CD4-positive, alpha-beta memory T cell (primary cell): ENCODE measurements at places on chromosomes 5 and 9. TPM values are rescaled to one million over a fixed set of nuclear protein-coding genes. Genes with fewer than 3 reads are reported as not detected.

- no peak for DNase-seq
Measured at GRCh38 chr5:65078331-65078730, 309.6 kb downstream of the CWC27 start.

DNA sequence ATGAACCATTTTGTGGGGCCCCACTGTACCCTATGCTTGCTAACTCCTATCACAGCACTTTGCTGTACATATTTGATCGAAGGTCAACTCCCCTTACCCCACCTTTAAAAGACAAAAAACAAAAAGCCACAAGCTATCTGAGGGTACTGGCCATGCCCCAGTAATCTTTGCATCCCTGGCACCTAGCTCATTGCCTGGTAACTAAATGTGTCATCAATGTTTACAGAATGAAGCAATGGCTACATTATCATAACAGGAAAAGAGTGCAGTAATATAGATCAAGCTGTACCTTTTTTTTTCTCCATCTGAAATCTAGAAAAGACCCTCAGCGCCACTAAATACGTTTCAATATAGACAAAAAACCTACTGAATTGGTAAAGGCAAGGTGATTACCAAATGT is 188.0 kb downstream of the ELAVL2 start:
- DNase-seq, result no peak

DNA sequence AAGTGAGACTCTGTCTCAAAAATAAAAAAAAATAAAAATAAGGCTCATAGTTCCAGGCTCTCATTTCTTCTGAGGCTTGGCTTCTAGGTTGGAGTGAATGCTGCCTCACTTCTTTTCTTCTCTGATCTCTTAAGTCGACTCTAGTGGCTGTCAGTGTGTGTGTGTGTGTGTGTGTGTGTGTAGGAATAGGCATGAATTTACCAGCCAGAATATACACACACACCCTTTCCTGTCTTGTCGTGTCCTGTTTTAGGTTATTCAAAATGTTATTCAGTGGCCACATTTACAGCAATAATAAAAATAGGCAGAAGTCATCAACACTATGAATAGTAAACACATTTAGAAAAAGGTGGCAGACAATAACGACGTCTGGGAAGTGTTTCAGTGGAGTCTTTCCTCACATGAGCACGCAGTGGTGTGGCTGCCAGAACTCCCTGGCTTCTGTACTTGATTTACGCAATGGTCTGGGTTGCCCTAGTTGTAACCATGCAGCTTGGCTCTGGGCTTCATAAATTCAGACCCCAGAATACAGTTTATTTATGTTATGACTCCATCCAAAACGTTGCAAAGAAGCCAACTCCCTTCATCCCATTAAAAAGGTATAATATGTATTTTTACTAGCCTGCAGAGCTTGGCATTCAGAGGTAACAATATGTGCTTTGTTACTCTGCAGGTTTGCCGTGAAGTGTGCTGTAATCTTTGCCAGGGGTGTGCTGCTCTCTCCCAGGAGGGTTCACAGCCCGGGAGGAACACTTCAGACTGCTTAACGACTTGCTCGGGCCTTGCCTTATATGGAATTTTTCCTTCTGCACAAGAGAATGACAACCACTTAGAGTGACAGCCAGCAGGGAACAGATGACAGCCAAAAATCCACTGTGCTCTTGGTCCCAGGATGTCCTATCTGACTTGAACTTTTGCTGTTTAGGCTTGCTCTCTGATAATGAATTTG is 34.4 kb upstream of the PALM2AKAP2 start:
- no peak for DNase-seq

DNA sequence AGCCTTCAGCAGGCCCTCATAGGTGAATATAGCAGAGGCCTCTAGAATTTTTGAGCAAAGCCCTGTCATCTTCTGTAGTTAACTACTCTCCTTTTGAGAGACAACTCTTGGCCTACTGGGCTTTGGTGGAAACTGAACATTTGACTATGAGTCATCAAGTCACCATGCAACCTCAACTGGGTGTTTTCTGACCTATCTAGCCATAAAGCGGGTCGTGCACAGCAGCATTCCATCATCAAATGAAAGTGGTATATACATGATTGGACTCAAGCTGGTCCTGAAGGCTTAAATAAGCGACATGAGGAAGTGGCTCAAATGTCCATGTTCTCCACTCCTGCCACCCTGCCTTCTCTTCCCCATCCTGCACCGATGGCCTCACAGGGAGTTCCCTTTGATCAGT is 1115.5 kb downstream of the TAF11L14 start:
- DNase-seq, result no peak

GRCh38 chr5:157778121-157778805 is 34.8 kb downstream of the LSM11 start:
- DNase-seq, result no peak

- no peak for DNase-seq
Measured at GRCh38 chr5:67133776-67134175, 62.8 kb downstream of the CD180 start.

DNA sequence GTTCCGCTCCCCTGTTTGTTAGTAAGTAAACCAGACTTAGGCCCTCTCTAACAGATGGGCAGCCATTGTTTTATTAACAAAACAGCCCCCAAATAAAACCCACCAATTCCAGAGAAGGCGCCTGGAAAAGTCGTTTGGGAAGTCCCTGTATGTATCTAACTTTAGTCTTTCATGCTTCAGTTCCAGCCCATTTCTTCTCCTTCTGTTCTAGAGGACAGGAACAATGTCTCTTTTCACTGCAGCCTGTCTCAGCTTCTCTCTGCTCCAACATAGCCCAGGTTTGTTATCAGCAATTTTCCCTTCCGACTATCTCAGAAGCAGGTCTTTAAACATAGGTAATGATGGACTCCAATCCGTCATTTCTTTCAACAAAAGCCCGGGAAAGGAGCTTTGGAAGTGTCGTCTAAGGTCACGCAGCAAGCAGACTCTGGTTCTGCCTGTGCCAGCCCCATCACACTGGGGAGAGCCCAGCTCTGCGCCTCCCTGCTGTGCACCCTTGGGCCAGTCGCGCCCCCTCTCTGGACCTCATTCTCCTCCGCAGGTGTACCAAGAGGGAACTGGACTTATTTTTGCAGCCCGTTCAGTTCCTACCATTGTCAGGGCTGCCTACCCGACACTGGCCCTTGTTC is 9.6 kb upstream of the AKNA start:
- no peak for DNase-seq

DNA sequence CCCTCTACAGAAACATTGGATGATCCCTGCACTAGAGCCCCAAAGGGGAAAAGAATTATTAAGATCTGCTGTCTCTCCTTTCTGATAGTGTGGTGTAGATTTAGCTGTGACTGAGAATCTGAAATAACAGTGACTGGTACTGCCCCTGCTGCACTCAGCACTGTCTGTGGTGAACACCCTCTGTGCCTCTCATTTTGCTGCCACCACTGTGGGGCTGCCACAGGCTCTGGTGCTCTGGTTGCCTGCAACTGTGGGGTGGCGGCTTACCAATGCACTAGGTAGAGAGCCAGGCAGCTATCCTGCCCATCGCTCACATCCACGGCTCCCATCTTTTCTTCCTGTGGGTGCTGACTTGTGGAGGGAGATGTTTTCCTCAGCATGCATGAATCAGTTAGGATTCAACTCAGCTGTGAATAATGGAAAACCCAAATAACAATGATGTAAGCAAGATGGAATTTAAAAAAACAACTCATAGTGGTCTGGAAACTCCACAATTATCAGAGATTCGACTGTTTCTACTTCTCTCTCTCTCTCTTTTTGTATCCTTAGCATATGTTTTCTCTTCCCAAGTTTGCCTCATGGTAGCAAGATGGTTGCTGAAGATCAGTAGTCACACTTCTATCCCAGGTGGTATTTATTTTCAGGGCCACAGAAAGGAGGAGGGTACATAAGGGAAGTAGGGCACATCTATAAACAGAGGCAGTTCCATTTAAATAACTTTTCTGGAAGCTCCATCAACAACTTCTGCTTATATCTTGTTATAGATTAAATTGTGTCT is 99.8 kb upstream of the DAP start:
- no peak for DNase-seq

DNA sequence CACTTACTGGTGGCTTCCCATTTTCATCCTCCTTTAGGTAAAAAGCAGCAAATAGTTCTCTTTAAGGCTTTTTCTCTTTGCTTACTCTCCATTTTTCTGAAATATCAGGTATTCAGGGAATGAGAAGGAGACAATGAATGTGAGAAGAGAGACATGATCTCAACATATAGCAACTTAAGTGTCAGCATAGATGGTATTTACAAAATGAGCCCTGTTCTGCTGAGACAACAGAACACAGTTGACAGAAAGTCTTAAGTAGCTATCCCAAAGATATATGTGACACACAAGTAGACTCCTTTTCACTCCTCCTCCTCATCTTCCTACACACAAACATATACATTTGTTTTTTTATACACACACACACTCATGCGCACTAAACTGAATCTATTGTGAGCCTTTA is 649.3 kb upstream of the WWC1 start:
- no peak for DNase-seq

DNA sequence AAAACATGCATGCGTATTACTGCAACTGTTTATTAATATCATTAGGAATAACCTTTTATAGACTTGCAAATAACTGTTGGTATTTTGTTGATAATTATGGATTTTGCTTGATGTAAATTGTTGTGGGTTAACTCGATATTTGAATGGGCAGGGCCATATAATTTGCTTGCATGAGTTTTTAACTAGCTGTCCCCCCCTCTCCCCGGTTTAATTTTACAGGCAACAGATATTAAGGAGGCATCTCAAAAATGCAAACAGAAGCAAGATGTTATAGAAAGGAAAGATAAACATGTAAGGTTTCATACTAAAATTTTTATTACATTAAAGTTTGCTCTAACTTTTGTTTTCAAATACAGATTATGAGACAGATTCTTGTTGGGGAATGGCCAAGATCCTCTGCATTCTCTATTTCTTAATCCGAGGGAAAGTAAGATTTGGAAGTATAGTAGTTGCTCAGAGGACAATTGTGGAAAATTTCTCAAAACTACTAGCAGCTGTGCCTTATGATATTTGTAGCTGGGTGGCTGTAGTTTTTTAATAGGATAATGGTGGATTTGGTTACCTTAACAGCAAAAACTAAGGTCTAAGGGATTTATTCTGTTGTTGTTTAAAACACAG is 27.3 kb downstream of the SMC5 start:
- DNase-seq, result no peak

GRCh38 chr9:22030101-22030598 is 21.0 kb upstream of the CDKN2B start:
- DNase-seq, result no peak

DNA sequence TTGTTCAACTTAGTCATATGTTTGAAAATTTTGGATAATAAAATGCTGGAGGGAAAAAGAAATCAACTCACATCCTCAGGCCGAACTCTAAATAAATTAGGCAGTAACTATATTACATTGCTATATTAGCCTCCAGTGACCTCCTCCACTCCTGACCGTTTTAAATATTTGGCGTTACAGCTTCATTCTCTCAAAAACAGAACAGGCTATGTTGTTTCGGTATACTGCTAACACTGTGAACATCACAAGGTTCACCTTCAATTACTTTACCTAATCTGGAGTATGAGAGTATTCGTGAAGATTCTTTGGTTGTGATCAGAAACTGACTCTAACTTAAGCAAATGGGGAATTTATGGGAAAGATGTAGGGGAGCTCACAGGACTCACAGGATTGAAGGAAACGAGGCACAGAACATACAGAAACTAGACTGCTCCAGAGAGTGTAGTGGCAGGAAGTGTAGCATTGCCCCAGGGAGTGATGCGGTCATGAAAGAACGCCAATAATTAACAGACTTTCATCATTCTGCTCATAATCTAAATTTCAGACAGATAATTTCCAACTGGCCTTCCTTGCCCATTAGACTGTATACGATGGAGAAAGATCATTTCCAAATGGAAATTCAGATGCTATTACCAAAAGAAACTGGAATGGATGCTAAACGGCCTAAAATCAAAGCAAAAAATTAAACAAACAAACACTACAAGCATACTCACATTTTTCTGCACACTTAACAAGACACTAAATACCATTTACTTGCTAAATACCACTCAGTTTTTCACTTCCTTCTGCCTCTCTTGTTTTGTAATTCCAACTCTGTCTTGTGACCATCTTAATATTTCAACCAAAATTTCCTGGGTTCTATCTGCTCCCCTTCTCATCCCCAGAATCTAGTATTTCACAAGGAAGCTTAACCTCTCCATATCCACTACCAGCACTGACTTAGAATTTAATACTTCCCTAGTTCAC is 110.1 kb upstream of the LPAR1 start:
- DNase-seq, result no peak

DNA sequence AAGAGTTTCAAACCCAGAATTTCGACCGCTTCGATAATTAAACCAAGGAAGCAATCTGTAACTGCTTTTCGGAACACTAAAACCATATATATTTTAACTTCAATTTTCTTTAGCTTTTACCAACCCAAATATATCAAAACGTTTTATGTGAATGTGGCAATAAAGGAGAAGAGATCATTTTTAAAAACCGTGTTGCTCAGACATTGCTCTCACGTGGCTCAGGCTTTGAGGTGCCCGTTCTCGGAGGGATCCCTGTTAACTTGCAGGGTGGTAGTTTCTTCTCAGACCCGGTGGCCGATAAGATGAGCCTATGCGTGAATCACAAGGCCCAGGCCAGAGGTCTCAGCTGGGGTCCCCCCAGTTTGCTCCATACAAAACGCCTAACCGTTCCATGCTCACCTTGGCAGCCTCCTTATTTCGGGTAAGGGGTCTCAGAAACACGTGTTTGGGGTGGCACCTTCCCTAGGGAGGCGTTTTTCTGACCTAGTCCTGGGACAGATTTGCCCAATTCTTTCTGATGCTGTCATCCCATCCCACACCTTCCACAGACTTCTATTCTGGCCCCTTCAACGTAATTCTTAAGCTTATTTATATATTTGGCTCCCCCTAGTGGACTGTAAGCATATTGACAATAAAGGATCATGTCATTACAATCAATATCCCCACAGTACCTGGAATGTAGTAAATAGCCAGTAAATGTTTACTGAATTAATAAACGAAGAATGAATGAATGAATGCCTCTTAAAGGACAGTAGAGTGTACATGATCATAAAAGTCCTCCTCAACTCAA is 48.1 kb downstream of the THBS4 start:
- DNase-seq, result peak; percentile 50

SHISAL2B gene
- not detected for total RNA-seq

ABCA1 gene
- 1.2 TPM for total RNA-seq

NXNL2 gene
- total RNA-seq, result not detected

NAIP gene
- total RNA-seq, result 44.7 TPM

SEMA5A gene
- 4.5 TPM for total RNA-seq

GGTA1 gene
- not detected for total RNA-seq
